Activated T-helper 9 cell treated with anti-CD3 and anti-CD28 coated beads, Interleukin-2, amount 50 U/mL, for 16 hours (primary cell): ENCODE measurements at places on chromosomes 7 and 10.

- no peak for DNase-seq
Measured at GRCh38 chr7:133675510-133676218, 422.8 kb downstream of the EXOC4 start.

- no peak for DNase-seq
Measured at GRCh38 chr7:151308256-151308655, 33.4 kb upstream of the NUB1 start.

- DNase-seq: no peak
Measured at GRCh38 chr7:77188731-77189437, 10.7 kb downstream of the FGL2 start.

GRCh38 chr10:15333909-15334649 is 37.0 kb downstream of the FAM171A1 start:
- no peak for DNase-seq

GRCh38 chr10:79929409-79929904 is 19.4 kb downstream of the SFTPD start:
- DNase-seq: peak; percentile 59

DNA sequence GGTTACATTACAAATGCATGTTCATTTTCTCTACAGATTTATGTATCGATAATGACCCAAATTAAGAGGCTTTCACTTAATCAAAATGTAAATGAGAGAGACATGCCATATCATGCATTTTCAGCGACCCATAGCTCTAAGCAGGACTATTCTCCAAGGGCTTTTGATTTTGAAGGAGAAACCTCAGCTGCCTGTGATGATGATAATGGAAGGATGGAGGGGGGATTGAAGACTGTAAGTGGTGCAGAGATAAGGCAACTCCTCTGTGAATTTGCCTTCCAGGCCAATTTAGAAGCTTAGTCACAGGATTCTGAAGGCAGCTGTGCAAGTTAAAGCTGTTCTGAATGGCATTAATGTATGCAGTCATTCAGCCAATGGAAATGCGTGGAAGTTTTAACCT is 8.3 kb downstream of the VSTM2A start:
- DNase-seq: no peak

DNA sequence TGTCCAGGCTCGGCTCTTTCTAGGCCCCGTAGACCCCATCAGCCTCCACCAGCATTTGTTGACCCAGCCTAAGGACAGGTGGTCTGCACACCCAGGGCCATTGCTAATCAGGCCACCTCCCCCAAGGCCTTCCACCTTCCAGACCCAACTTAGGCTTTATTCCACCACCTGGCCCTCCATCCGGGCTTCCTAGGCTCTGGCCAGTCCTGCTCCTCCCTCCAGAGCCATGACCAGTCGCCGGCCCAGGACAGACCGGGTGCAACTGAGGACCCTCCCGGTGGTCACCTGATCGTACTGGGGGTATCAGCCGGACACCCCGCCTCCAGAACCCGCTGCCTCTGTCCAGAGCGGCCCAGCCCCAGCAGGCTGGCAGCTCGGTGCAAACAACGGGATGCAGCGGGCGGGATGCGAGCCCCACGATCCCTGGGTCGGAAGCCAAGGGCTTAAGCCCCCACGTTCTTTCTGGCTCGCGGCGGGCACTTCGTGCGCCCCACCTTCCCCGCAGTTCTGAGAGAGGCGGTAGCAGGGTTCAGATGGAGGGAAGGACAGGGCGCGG is 545 bp downstream of the NACAD start:
- DNase-seq: no peak

DNA sequence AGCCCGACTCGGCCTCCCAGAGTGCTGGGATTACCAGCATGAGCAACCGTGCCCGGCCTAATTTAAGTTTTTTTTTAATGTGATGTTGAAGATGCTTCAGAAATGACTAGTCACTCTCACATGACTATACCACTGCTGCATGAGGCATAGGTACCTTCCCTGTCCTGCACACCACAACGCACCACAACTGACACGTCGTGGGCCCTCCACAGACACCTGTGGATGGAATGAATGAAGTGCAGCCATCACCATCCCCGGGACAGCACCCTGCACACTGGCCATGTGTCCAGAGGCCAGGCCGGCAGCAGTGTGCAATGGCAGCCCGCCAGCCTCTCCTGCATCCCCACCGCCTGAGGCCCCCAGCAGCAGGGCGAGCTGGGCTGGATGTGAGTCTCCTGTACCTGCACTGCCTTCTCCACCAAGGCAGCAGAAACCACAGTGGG is 55.1 kb downstream of the VOPP1 start:
- peak; percentile 45 for DNase-seq

DNA sequence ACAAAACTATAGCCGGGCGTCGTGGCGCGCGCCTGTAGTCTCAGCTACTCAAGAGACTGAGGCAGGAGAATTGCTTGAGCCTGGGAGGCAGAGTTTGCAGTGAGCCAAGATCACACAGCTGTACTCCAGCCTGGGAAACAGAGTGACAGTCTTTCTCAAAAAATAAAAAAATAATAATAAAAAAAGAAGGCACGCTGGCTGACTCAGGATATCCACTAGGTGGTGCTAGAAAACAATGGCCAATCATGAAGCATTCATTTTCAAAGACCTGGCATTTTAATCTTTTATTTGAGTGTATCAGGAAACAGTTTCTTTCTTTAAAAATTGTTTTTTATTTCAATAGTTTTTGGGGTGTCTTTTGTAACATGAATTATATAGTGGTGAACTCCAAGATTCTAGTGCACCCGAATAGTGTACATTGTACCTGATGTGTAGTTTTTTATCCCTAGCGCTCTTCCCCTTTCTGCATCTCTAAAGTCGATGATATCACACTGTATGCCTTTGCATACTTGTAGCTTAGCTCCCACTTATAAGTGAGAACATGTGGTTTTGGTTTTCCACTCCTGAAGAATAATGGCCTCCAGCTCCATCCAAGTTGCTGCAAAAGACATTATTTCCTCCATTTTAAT is 88.6 kb downstream of the LYZL1 start:
- no peak for DNase-seq

DNA sequence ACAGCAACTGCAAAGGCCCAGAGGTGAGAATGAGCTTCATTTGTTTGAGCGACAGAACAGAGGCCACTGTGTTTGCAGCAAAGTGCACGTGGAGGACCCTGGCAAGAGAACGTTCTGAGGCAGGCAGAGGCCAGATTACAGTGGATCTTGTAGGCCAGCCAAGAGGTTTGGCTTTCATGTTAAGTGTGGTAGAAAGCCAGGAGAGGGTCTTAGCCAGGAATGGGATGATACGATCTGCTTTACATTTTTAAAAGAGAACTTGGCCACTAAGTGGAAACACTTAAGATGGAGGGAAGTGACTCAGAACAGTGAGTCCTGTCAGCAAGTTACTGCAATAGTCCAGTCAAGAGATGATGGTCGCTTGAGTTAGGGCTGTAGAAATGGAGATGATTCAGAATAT is 4.6 kb downstream of the CCDC136 start:
- no peak for DNase-seq

DNA sequence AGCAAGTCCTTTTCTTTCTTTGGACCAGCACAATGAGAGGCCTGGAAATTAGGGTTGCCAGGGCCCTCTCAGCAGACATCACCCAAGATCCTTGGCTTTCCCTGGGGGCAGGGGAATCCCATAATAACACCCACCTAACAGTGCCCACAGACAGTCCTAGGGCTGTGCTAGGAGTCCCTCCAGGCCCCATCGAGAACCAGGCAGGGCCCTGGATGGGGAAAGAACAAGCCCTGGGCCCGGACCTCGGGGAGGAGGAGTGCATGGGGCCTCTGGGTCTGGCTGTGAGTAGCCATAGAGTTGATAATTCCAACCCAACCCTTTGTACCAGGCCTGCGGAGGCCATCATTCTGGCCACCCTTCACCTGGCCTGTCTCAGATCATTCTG is 201.2 kb upstream of the ZMIZ1 start:
- no peak for DNase-seq

DNA sequence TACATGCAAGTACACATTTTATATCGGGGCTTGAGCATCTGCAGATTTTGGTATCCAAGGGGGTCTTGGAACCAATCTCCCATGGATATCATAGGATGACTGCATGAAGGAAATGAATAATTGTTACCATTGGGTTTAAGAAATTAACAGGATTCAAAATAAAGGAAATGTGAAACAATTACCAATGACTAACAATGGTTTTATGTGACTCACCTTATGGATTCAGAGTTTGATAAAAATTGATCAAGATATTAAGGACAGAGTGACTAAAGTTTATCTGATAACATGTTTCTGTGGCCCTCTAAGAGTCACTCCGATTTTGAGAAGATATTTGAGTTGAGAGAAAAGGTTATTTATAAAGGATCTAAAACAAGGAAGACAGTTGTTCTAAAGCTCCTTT is 93.0 kb upstream of the ODAD2 start:
- DNase-seq: no peak

DNA sequence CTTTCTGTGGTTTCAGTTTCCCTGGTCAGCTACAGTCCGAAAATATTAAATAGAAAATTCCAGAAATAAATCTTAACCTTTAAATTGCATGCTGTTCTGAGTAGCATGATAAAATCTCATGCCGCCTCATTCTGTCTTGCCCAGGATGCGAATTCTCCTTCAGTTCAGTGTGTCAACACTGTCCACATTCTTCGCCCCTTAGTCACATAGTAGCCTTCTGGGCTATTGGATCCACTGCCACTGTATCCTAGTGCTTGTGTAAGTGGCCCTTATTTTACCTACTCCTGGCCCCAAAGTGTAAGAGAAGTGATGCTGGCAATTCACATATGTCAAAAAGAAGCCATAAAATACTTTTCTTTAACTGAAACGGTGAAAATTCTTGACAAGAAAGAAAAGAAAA is 129.6 kb downstream of the ZWINT start:
- no peak for DNase-seq

GRCh38 chr7:47091141-47091540 is 490.8 kb downstream of the TNS3 start:
- no peak for DNase-seq

GRCh38 chr10:95451150-95451549 is 110.0 kb downstream of the SORBS1 start:
- DNase-seq: no peak

DNA sequence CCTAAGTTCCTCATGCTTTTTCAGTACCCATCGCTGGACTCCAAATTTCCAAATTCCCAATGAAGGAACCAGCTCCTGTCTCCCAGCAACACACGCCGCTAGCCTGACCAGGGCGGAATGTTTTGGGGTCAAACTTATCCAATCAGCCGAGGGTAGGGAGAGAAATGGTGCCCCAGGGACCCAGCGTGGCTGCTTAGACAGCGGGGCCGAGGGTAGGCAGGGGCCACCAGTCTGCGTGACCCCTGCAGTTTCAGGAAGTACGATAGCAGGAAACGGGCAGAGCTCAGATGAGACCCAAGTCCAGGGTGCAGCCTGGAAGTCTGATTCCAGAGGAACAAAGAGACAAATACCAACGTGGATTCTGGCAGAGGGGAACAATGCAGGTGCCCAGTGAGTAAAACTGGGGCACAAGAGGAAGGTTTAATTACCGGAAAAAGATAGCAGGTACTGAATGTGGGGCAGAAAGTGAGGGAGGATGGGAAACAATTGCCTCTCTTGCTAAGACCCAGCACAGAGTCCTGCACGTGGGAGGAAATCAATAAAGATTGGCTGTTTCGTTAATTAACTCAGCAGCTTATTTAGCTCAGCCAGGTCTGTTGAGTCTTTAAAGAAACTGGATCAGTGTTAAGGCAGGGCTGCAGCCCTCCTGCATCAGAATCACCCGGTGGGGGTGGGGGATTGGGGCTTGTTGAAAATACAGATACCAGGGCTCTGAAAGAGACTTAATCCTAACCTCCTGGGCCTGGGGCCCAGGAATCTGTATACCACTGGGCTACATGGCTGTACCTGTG is 50.4 kb upstream of the NFE2L3 start:
- no peak for DNase-seq

DNA sequence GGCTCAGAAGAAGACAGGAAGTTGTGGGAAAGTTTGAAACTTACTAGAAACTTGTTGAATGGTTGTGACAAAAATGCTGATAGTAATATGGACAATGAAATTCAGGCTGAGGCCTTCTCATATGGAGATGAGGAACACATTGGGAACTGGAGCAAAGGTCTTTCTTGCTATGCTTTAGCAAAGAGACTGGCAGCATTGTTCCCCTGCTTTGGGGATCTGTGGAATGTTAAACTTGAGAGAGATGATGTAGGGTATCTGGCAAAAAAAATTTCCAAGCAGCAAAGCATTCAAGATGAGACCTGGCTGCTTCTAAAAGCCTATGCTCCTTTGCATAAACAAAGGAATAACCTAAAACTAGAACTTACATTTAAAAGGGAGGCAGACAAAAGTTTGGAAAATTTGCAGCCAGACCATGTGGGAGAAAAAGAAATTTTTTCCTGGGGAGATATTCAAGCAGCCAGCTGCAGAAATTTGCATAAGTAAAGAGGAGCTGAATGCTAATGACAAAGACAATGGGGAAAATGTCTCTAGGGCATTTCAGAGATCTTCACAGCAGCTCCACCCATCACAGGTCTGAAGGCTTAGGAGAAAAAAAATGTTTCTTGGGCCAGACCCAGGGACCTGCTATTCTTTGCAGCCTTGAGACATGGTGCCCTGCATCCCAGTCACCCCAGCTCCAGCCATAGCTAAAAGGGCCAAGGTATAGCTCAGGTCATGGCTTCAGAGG is 16.5 kb upstream of the KCND2 start:
- no peak for DNase-seq

- DNase-seq: no peak
Measured at GRCh38 chr7:107742678-107743566, 1.0 kb upstream of the CBLL1 start.

DNA sequence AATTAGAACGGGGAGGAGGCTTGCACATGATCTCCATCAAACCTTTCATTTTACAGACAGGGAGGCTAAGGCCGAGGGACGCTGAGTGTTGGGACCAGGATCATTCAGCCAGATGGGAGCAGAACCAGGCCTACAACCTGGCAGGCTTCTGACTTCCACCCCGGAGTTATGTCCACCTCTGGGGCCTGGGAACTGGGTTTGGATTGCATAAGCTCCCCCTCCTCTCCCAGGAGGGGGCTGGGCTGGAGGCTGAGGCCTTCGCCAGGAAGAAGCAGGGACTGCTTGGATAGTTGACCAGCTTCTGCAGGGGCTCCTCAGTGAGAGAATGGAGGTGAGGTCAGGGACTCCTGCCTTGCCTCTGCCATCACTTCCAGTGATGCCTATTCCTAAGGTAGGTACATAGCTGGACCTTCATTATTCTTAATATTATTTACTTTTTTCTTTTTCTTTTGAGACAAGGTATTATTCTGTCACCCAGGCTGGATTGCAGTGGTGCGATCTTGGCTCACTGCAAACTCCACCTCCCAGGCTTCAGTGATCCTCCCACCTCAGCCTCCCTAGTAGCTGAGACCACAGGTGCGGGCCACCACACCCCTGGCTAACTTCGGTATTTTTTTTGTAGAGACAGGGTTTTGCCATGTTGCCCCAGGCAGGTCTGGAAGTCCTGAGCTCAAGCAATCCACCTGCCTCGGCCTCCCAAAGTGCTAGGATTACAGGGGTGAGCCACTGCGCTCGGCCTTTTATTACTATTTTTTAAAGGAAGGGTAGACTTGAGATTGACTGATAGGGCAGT is 1.3 kb downstream of the SNX10 start:
- no peak for DNase-seq
